ENCODE measurements at places on chromosomes 6 and 20. TPM values are rescaled to one million over a fixed set of nuclear protein-coding genes. Genes with fewer than 3 reads are reported as not detected.

BTN1A1 gene
- polyA plus RNA-seq: 0.23 TPM

PCSK2 gene
- polyA plus RNA-seq: 0.48 TPM

DNA sequence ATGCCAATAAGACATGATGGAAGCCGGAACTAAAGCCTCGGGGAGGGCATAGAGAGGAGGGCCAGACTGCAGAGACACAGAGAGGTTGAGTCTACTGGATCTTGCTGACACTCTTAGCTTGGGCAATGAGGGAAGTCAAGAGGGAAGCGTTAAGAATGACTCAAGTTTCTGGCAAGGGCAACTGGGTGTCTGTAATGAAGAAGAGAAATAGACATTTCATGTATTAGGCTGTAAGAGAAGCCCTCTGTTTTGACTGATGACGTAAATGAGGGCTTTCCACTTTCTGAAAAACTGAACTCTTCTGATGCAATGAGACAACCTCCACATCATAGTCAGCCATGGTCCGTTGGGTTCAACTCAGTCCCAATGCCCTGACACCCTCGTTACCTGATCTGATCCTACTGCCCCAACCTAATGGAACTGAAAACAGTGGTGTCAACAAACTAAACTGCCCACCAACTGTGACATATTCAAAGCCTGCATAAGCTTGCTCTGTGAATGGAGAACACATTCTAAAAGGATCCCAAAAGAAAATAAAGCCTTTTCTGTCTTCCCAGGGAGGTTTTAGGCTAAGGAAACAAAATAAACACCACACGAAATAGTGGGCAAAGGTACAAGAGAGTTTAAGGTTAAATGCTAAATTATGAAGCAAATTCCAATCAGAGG, 45.8 kb upstream of the PNRC1 start:
- DNase-seq: no peak

SLA2 gene
- 0.53 TPM for polyA plus RNA-seq

GRCh38 chr6:4804095-4804494, 27.9 kb downstream of the CDYL start:
- no peak for DNase-seq

MICAL1 gene
- polyA plus RNA-seq: 29.2 TPM

GRCh38 chr20:40192081-40192480, 497.0 kb downstream of the MAFB start:
- no peak for DNase-seq

DNA sequence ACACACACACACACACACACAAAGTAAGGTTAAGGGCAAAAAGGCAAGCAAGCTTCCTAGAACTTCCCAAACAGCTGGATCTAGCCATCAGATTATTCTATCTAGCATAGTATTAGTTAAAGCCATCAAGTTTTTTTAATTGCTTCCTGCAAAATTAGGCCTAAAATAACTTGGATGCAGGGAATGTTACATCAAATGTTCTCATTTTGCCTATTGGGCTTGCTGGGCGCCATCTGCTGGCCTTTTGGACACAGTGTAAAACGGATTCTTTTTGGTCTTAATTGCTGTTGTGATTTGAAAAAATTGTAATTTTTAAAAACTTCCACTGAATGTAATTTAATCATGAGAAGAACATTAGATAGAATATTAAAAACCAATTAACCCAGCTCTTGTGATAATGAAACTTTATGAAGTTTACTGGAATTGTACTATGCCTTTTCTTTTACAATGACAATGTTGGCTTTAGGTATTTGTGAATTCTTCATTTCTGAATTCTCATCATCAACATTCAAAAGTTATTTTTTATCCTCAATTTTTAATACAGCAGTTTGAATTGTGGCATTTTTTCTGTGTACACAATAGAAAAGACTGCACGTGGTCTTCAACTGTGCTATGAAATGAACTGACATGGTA, 6.8 kb downstream of the MKKS start:
- peak; percentile 41 for DNase-seq

YIPF3 gene
- 136 TPM for polyA plus RNA-seq

DNA sequence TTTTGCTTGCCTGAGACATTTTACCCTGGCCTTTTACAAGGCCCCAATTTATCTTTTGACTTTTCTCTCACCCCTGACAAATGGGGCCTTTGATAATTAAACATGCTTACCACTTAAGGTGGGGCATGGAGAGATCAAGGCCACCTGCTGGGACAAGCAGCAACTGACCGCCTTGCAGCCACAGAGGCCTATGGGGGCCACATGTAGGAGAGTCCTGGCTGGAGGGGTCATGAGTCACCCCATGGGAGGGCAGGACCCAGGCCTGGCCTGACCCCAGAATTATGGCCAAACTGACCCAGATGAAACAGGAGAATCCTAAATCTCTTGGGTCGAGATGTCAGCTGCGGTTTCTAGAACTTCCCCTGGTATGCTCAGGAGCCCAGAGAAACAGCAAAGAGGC, 8.5 kb upstream of the OCSTAMP start:
- no peak for DNase-seq

C6orf163 gene
- polyA plus RNA-seq: 7.5 TPM

- no peak for DNase-seq
Measured at GRCh38 chr20:9028419-9028818, 40.5 kb upstream of the PLCB4 start.

DNA sequence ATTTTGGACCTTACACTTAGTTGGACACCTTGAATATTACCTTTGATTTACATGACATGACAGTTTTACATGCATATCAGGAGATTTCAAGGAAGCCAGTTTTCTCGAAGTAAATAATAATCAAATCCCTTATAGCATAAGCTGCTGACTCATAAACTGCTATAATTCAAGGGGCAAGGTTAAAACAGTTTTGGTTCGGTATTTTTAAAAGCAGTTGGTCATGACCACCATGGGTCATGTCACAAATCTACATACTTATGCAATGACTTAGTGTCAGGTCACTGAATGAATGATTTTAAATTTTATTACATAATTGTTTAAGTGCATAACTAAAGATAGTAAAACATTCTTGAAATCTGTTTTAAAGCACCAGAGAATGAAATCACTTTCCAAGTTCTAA, 158.0 kb downstream of the DST start:
- no peak for DNase-seq

SLC29A1 gene
- 36.6 TPM for polyA plus RNA-seq

DNA sequence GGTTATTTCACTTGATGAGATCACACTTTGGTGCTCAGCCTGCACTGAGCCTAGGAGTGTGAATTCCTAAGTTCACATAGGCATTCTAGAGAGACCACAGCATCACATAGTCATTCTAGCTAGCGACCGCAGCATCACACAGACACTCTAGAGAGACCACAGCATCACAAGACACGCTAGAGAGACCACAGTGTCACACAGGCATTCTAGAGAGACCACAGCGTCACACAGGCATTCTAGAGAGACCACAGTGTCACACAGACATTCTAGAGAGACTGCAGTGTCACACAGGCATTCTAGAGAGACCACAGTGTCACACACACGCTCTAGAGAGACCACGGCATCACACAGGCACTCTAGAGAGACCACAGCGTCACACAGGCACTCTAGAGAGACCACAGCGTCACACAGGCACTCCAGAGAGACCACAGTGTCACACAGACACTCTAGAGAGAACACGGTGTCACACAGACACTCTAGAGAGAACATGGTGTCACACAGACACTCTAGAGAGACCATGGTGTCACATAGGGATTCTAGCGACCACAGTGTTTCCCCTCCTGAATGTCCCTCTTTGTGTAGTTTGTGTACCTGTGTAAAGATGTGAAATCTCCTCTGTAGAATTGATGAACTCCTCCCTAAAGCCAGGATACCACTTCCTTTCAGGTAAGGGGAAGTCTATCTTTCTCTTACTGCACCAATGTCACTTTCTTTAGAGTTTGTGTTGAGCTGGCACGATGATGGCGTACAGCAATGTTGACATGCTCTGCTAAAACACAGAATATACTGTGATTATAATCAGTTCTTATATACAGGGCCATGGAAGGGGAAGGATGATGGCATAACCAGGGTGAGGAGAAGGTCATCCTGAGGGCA, 169.4 kb downstream of the ZDHHC14 start:
- no peak for DNase-seq

DNA sequence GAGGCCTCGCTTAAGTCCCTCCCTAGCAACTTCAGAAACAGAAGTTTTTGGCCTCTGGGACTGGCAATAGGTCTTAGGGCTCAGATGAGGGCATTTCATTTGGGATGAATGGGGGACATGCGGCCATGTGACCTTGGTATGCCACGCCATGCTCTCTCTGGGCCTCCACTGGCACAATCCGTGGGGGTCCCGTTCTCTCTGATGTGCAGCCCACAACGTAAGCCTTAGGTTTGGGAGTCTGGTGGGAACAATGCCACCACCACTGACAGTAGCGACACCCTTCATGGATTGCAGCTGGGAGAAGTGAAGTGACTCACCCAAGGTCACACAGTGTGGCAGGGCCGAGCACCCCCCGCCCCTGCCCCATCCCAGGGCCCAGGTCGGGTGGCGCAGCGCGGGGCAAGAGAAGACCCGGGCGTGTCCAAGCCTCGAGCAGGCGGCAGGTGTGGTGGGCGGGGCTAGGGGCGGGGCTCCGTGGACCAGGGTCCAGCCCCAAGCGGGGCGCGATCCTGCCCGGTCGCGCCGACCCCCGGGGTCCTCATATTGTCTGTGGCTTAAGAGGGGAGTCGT, 864 bp upstream of the CEBPB start:
- DNase-seq: no peak

MYCT1 gene
- polyA plus RNA-seq: 13.7 TPM

- peak; percentile 86 for DNase-seq
Measured at GRCh38 chr6:28923318-28924102, at the start of gene TRIM27. TSS of gene TRIM27 (minus strand) at chr6:28923985. CDS start at chr6:28923632, 353 bp downstream.

Data from renal cortex interstitium (tissue), 15 donors.